ENCODE measurements at places on chromosomes 11 and 22.

GRCh38 chr11:128029219-128029722 is 558.1 kb downstream of the ETS1 start:
- DNase-seq: no peak

GRCh38 chr11:129375751-129376657 is at the start of gene BARX2:
Gene BARX2, plus strand, starts transcription at chr11:129375848. Its CDS starts 188 bp downstream, at chr11:129376036.
- no peak for DNase-seq

GRCh38 chr11:70203751-70204465 is 812 bp downstream of the FADD start:
- peak; percentile 87 for DNase-seq

DNA sequence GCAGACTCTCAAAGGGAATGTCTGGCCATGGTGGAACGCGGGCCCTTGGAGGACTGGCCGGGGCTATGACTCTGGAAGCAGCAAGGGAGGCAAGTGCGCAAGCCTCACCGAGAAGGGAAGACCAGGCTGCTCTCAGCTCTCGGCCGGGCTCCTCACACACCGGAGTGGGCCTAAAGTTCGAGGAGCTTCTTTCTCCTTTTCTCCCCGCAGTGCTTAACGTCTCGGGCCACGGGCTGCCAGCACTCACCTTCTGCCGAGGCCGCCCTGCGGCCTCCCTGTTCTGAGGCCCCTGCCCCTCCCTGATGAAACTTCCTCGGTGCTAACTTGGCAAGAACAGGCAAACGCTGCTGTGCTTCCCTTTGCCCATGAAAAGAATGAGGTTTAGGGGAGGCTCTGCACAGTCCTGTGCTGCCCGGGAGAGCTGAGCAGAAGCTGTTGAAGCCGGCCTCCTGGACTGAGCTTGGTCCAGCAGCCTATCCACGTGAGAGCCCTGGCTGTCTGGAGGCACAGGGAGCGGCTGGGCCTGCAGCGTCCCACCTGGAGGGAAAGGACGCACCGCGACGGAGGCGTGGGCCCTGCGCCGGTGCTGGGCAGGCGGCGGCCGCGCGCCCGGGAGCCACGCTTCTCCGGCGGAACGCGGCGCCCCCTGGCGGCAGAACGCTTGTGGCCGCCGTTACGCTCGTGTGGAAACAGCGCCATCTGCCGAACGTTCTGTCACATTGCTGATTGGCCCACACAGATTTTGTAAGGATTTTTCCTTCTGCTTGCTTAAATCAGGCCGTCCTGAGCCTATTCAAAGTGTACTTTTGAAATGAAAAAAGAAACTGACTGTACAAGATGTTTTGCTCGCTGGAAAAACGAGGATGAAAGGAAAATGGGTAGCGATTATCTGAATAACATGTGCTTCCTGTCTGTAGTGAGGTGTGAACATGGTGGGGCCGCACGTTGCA is 65.0 kb upstream of the TMEM45B start:
- DNase-seq: peak; percentile 39

DNA sequence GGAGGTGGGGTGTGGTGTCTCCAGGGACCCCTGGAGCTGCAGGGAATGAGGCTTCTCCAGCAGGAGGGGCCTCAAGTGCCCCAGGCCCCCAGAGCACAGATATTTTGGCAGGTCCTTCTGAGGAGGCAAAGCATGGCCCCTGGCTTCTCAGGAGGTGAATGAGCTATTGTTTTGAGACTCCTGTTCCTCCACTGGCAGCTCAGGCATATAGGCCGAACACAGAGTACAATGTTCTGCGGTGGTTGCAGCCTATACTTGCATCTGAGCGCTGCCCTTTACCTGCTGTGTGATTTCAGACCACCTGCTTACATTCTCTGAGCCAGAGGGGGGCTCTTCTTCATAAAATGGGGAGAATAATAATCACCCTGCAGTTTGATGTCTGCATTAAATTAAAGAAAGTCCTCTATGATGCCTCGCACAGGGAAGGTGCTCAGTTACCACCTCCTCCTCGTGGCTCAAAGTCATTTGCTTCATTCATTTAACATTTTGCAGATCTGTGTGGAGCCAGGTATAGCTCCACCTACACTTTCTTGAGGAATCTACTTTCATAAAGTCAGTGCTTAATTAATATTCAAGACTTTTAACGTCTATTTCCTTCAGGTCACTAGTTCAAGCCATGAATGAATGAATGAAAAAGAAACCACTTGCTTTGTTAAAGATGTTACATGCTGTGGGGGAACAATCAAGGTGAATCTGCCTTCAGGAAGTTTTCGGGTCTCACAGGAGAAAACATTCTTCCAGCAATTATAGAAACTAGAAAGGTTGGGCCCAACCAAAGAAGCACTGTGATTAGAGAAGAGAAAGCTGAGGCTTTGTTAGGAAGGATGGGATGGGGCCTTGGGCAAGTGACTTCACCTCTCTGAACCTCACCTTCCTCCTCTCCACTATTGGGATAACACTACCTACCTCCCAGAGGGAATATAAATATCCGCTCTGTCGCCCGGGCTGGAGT is 68.4 kb downstream of the ADAMTS15 start:
- DNase-seq: no peak

- DNase-seq: no peak
Measured at GRCh38 chr11:90809581-90809980, 586.7 kb upstream of the CHORDC1 start.

- DNase-seq: no peak
Measured at GRCh38 chr11:88404932-88405710, 67.6 kb upstream of the CTSC start.

- no peak for DNase-seq
Measured at GRCh38 chr11:105298630-105299029, 159.1 kb upstream of the CARD18 start.

GRCh38 chr11:87660926-87661660 is 514.1 kb downstream of the RAB38 start:
- no peak for DNase-seq

GRCh38 chr11:31509051-31509428 is 382 bp downstream of the IMMP1L start:
- no peak for DNase-seq

- DNase-seq: no peak
Measured at GRCh38 chr11:134751766-134752165, 339.7 kb upstream of the B3GAT1 start.
